GM13976 (cell line): ENCODE measurements at places on chromosomes 11 and 22.
A peak's percentile ranks its signal among the peaks of the same experiment; 100 is the strongest.

DNA sequence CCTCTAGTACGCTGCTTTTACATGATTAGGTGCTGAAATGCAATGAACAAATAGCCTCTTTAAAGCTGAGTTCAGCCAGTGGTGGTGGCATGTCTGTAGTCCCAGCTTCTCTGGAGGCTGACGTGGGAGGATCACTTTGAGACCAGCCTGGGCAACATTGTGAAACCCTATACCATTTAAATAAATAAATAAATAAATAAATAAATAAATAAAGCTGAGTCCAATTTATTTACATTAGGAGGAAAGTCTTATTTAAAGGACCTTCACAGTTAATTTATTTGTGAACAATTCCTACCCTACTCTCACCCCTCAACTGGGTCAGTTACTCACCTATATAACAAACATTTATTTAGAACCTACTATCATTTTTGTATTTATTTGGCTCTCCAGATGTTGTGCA, 4.8 kb upstream of the CHRDL2 start:
- no peak for DNase-seq

GRCh38 chr22:33054001-33054675, 4.0 kb downstream of the SYN3 start:
- DNase-seq, result no peak

DNA sequence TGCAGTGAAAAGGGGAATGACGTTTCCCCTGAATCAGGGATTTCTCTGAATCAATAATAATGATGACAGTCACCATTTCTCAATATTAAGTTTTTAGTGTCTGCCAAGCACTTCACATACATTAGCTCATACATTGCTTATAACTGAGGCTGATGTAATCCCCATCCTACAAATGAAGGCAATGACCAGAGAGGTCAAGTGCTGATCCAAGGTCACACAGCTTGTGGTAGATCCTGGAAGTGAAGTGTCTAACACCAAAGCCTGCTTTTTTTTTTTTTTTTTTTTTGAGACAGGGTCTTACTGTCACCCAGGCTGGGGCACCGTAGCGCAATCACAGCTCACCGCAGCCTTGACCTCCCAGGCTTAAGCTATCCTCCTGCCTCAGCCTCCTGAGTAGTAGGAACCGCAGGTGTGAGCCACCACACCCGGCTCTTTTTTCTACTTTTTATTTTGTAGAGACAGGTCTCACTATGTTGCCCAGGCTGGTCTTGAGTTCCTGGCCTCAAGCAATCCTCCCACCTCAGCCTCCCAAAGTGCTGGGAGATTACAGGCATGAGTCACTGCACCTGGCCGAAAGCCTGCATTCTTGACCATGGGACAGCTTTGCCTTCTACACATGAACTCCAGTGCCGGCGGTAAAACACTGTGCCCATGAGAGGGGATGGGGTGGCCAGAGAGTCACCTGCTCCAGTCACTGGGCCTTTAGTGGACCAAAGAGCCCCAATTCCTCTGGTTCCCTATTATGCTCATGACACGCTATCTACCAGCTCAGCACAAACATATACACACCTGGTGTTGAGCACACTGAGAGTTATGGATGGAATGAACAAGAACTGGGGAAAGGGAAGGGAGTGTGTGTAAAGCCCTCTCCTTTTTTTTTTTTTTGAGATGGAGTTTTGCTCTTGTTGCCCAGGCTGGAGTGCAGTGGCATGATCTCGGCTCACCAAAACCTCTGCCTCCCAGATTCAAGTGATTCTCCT, 17.4 kb downstream of the ARHGAP1 start:
- no peak for DNase-seq

GRCh38 chr11:69551963-69552362, 70.5 kb downstream of the LINC01488 start:
- no peak for DNase-seq

GRCh38 chr11:17494019-17494418, 17.4 kb upstream of the ABCC8 start:
- DNase-seq, result no peak

- DNase-seq, result peak; percentile 74
These were observed 86.8 kb downstream of the NECTIN1 start for GRCh38 chr11:119641983-119642745.

- no peak for DNase-seq
These were observed 396.9 kb downstream of the RAB38 start for GRCh38 chr11:87778357-87778756.

DNA sequence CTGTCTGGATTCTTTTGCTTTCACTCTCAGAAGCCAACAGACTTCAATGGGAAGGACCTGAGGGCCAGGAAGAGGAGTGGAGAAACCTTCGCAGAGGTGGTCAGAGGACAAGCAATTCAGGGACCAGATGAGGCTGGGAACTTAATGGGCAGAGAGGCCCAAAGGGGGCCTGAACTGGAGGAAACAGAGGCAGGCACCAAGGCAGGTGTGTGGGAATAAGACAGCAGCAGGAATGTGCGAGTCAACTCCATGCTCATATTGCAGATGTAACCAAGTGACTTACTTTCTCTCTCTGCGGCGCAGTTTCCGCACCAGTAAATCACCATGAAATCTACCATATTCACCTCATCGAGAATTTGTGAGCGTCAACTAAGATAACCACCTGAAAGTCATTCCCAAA, 669.1 kb downstream of the NTM start:
- DNase-seq, result no peak
